NCI-H69 (cell line): ENCODE measurements at places on chromosomes 13 and 19.
A peak's percentile ranks its signal among the peaks of the same experiment; 100 is the strongest.

DNA sequence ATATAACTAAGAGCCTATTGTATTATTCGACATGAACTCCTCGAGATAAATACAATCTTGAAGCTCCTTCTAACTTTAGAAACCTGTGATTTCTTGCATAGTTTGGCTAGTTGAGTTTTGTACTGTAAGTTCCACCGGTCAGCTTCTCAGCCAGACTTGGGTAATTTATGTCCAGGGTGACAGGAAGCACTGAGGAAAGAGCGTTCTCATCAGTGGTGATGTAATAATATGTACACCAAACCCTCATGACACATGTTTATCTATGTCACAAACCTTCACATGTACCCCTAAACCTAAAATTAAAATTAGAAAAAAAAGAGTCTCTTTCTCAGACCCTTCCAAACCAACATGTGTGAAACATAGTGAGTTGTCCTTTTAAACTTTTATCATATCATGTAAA, 205.7 kb downstream of the KCNRG start:
- DNase-seq, result peak; percentile 17

- DNase-seq, result no peak
Measured at GRCh38 chr19:14412996-14413692, 6.0 kb downstream of the DDX39A start.

DNA sequence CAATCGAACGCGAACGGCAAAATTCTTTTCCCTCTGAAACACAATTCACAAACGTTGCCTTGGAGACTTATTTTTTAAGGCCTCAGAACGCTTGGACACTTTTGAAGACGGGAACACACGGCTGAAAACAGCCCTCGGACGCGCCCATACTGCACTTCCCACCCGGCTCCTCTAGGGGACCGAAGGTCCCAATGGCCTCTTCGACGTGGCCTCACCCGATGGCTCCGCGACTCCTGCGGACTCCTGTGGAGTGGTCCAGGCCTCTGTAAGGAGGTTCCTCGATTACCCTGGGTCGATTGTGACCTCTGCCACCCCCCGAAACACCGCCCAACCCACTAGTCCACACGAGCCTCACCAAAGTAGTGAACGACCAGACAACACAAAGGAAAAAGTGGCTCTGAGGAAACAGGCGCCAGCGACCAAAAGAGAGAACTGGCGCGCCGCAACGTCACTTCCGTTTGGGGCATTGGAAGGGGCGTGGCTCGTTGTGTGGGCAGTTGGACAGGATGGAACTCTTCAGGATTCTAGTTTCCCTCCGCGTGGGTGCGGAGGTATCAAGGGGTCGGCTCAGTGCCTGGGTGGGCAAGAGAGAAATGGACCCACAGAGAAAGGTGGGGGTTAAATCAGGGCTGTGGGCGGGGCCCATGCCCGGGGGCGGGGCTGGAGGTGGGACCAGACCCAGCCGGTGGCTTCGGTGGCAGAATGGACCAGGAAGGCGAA, at the start of gene ZNF560:
TSS of gene ZNF560 (minus strand) at position 434 of the 720 bp plus-strand sequence. CDS start 23,303 bp downstream, outside the sequence.
- no peak for DNase-seq

GRCh38 chr19:46719629-46720502, 3.0 kb upstream of the PRKD2 start:
- no peak for DNase-seq

DNA sequence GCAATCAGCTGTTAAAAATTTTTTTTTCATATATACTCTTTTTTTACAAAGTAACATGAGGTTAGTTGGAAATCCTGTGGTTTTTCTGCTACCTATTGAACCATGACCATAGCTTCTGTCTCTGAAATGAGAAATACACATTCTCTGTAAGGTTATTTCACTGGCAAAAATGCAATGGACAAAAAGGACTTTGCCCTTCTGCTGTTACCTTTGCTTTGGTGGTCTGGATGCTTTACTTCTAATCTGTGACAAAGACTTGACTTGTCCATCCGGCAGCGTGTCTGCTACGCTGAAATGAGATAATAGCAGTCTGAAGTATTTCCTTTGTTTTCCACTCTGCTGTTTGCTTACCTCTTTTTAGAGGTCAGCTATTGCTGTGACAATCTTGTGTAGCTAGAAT, 412.8 kb downstream of the SLITRK6 start:
- peak; percentile 64 for DNase-seq

- no peak for DNase-seq
Measured at GRCh38 chr13:100604918-100605710, 16.5 kb upstream of the GGACT start.

DNA sequence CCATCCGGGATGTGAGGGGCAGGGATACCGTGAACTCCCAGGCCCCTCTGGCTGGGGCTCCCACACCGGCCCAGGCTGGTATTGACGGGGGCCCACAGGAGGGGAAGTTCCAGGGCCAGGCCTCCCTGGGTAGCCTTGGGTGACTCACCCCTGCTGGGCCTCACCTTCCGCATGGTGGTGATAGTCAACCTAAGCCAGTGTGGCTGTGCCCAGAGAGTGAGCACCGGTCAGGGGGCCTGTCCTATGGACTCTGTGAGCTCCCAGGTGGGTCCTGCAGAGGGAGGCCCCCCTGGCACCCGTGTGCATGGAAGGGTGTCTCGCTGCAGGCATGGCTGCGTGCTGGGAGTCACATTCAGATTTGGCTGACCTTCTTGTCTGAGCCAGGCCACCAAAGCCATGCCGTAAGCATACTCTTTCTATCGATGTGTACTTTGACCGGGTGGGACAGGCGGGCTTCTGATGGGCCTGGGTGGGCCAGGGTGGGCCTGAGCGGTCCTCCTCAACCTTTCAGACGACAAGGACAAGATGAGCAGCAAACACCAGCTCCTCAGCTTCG, 27.6 kb downstream of the DHX34 start:
- DNase-seq, result no peak

DNA sequence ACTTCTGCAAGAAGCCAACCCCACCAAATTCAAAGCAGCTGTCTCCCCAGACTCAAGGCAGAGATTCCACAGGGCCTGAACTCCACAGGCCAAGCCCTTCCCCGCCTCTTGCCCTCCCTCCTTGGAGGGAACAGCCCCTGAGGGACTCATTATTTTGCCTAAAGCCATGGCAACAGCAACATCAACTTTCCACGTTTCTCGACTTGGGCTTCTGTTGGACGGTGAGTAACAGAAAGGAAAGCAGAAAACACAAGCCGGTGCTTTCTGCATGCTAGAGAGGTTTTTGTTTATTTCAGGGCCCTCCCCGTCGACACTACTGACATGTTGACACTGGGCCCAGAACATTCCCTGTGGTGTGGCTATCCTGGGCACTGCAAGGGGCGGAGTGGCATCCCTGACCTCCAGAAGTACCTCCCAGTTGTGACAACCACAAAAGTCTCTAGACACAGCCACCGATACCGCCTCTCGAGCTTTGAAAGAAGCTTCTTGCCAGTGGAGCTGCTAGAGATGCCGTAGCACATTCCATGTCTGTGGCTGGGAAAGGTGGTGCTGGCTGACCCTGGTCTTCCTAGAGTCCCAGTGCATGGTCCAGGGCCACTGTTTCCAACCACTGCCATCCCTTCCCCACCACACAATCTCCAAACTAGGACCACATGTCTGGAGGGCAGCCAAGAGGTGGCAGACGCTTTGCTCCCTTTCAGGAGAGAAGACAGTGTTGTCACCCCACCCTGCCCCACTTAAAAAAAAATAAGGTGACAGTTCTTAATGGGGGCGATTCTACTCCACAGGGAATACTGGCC, 12.8 kb downstream of the CAPS start:
- no peak for DNase-seq

GRCh38 chr13:76522083-76522755, 364.0 kb downstream of the KCTD12 start:
- peak; percentile 58 for DNase-seq

DNA sequence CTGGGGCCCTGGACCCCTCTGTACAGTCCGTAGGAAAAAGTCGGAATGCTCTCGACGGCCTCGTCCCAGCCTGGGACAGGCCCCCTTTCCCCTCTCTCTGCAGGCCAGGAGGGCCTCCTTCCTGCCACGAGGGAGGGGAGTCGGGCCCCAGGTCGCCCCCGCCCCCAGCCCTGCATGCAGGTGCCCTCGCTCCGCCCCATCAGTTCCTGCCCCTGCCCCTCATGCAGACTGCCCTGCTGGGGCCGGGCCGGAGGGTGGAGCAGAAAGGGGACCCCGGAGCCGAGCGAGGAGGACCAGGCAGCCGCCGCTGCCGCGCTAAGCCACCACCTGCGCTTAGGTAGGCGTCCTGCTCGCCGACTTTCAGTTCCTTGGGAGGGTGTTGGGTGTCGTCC, 7.3 kb downstream of the LYL1 start:
- peak; percentile 58 for DNase-seq

DNA sequence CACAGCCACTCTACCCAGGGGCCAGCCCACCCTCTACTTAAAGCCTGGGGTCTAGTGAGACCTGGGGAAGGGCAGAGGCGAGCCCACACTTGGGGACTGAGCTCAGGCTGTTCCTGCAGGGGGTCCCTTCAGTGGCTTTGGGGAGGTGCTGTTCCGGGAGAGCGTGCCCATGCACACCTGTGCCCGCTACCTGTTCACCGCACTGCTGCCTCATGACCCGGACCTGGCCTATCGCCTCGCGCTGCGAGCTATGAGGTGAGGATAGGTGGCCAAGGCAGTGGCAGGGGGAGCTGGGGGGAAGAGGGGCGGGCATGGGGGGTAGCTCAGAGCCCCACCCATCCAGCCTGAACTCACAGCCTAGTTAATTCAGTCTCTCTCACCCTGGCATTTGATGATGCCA, 24.0 kb downstream of the ZSWIM4 start:
- DNase-seq, result no peak

DNA sequence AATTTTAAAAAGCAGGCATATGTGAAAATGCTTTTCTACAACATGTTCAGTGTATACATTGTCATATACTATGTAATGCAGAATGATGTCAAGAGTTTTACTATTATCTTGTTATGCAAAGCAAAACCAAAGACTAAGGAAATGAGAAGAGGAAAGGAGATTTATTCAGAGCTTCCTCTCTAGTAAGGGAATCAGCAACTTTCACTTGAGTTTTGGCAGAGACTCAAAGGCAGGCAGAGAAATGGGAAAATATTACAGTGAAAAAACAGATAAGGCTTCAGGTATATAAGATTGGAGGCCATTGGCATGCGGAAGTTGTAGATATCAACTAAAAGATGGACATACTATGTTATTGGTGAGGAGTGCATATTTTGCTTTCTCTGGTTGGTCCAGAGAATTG, 512.0 kb upstream of the PCDH20 start:
- DNase-seq, result no peak

GRCh38 chr13:92260363-92260762, 861.9 kb downstream of the GPC5 start:
- DNase-seq, result peak; percentile 47

- no peak for DNase-seq
Measured at GRCh38 chr13:95193509-95194230, 107.6 kb downstream of the ABCC4 start.

GRCh38 chr13:72963762-72964161, 95.0 kb upstream of the KLF5 start:
- no peak for DNase-seq

GRCh38 chr19:54256250-54257115, 590 bp downstream of the LILRB5 start:
- DNase-seq, result no peak

- no peak for DNase-seq
Measured at GRCh38 chr19:9354651-9355050, 8.2 kb upstream of the ZNF177 start.

- DNase-seq, result peak; percentile 93
Measured at GRCh38 chr19:40433391-40434216, 7.8 kb upstream of the SERTAD1 start.

GRCh38 chr13:98947925-98948324, 29.9 kb downstream of the DOCK9 start:
- peak; percentile 23 for DNase-seq

- no peak for DNase-seq
Measured at GRCh38 chr13:33797622-33798021, 20.3 kb upstream of the RFC3 start.

- DNase-seq, result no peak
Measured at GRCh38 chr13:111068009-111068350, 47.1 kb upstream of the ARHGEF7 start.

GRCh38 chr19:17234911-17235299, 8.9 kb downstream of the OCEL1 start:
- peak; percentile 65 for DNase-seq

- DNase-seq, result no peak
Measured at GRCh38 chr19:5182751-5183150, 157.9 kb downstream of the PTPRS start.

DNA sequence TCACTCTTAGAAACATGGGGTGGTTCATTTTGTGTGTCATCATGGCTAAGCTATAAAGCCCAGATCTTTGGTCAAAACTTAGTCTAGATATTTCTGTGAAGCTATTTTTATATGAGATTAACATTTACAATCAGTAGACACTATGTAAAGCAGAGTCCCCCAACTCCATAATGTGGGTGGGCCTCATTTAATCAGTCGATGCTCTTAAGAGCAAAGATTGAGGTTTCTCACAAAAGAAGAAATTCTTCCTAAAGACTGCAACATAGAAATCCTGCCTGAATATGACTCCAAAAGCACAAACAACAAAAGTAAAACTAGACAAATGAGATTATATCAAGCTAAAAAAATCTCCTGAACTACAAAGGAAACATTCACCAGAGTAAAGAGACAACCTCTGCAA, 642.2 kb downstream of the DIAPH3 start:
- no peak for DNase-seq

DNA sequence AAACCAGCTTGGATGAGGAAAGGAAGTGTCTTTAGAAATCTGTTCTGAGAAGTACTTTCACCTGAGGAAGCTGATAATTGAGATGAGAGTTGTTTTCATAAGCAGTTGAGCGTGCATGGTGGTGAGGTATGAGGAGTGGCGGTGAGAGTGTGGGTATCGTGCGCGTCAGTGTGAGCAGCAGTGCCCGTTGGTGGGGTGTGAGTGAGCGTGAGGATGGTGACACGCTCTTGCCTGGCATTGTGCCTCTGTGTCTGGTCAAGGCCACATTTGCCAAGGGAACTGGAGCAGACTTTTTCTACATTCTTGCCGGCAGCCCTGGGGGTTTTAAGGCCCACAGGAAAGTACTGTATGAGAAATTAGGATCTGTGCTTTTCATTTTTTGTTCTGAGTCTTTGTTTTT, 36.5 kb upstream of the TEX29 start:
- DNase-seq, result no peak

DNA sequence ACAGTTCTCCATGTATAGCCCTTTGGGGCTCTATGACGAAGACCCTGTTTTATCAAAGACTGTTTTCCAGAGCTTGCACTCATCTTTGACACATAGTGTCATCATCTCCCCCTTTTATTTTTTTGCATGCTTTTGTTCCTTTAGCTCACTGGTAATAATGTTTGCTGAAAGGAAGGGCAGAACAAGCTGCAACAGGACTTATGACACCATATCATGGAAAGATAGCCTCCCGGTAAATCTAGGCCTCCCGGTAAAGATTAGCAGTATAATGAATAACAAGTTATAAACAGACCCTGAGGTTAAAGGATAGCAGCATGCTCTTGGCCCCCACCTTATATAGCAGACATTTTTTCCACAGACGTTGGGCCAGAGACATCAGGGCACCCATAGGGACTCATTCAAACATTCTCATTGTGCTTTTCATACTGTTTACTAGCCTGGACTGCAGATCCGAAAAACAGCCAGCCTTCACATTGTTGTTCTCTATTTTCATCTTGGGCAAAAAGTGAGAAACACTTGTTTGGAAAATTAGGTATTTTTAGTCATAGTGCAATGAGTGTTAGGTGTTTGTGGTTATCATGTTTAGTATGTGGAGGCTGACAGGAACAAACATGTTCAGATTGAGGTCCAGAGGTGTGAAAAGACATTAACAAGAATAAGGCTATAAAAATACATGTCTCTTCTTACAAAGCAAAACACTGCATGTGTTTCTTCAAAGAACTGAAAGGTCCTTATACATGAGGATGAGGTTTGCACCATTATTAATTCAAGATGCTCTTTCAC, 136.9 kb upstream of the SPRY2 start:
- DNase-seq, result no peak
